ENCODE measurements at places on chromosomes 5 and 9.

- no peak for DNase-seq
Observed at GRCh38 chr5:89869346-89869745, 540.2 kb downstream of the CETN3 start.

DNA sequence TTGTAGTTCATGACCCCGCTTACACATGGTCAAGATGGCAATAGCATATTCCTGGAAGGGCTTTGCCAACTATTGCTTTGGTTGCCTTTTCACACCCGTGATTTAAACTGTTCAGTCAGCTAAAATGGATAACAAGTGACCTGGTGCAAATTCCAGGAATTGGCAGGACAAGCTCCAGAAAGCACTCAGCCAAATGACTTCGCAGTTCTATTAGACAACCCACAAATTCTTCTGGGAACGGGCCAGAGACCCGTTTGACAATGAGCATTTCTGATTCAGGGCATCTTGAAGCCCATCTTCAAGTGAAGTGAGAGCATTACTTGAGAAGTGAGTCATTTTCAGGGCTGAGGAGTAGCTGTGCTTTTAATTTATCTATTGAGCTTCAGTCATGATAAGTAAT, 165.0 kb downstream of the DROSHA start:
- DNase-seq, result no peak

GRCh38 chr5:121021681-121022080, 557.6 kb downstream of the PRR16 start:
- no peak for DNase-seq

GRCh38 chr9:903886-904285, 62.4 kb downstream of the DMRT1 start:
- no peak for DNase-seq
